ENCODE measurements at places on chromosomes 3 and 15.

GRCh38 chr3:160127308-160127707 lies 97.9 kb upstream of the C3orf80 start:
- no peak for DNase-seq

DNA sequence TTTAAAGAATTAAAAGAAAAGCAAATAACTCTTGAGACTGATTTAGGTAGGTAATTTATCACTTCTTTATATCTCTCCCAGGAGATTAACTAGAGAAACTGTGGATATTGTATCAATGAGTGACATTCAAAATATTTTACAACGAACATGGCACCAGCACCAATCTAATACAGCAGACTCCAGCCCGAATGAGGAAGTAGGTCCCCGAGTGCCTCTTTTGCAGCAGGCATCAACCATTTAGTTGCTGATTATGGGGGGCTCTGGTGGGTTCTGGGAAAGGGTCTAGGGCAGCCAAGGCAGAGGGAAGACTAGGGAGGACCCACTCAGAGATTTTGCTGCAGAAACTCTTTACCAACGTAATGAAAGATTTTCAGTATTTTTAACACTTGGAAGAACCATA lies 31.7 kb upstream of the TTC14 start:
- no peak for DNase-seq

GRCh38 chr3:127296166-127296565 lies 8.3 kb upstream of the PRR20G start:
- no peak for DNase-seq

- DNase-seq: no peak
Observed at GRCh38 chr15:90869601-90870353, 1.4 kb downstream of the FURIN start.

DNA sequence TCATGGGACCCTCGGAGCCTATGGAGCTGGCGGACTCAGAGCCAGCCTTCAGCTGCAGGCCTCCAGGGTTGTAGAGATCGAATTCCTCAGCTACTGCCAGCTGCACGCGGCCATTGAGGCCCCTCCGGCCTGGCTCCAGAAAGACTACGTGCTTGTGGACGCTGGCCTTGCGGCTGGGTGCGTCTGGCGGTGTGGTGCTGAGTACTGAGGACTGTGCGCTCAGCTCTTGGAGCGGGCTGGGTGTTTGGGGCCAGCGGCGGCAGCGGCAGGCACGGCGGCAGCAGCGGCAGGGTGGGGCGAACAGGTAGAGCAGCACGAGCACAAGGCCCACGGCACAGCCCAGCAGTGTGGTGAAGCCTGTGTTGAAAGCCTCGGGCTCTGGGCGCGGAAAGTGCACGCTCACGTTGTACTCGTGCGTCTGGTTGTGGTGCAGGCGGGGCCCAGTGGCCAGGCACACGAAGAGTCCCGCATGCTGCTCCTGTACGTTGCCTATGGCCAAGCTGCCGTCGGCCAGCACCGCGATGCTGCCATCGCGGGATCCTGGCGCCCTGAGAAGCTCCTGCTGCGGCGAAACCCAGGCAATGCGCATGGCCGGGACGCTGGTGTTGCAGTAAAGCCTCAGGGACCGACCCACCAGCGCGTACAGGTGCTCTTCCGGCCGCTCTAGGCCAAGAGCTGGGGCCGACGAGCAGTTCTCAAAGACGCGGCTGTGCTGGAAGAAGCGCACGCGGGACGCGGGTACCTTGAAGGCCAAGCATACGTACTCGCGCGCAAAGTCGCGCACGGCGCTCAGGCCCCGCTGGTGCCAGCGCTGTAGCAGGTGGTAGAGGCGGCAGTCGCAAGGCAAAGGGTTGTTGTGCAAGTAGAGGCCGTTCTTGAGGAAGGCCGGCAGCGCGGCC lies 1.3 kb downstream of the AMIGO3 start:
- DNase-seq: no peak

DNA sequence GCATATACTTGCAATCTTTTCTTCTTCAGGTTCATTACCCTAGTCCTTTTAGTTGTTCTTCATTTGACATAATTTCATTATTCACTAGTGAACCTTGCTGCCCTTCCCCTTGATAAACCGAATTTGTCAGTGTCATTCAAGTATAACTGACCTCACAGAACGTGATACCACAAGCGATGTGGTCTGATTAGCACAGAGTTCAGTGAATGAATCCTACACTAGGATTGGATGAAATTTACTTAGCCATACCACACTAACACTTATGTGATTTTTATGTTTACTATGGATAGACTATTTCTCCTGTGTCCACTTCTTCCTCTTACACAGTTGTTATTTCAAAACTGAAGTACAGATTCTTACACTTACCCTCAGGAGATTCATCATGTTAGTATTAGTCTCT lies 27.2 kb downstream of the CD86 start:
- no peak for DNase-seq

- DNase-seq: no peak
Observed at GRCh38 chr15:40163657-40164416, 3.0 kb downstream of the BUB1B start.

DNA sequence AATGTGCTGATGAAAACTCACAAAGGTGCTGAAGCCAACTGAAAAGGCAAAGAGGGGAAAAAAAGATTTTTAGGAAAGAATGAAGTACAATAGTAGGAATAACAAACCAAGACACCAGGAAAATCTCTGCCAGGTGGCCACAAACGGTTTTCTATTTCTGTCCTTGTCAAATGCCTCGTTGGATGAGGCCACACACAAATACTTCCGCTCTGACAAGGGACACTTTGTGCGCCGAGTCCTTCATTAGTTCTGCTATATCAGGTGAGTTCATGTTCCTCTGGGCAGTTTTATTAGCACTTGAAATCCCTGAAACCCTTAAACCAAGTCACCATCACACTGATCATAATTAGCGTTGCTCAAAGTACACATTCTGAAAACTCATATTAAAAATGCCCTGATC lies 373.1 kb downstream of the VPS13C start:
- no peak for DNase-seq

GRCh38 chr15:71273731-71274447 lies 158.6 kb downstream of the THSD4 start:
- no peak for DNase-seq

DNA sequence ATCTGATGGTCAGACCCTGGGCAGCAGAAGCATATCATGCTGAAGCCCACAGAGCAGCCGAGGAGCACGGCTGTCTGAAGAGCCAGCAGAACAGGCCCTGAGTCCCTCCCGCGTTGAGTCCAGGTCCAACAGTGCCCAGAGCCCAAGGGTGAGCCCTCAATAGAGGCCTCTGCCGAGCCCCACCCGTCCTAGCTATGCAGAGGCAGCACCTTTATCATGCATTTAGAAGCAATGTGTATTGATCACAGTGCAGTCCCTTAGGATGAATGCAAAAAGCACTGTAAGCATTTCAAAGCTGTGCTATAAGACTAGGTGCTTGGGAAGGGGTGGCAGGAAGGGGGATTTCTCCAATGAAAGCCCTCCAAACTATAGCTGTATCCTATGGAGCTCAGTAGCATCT lies 208.5 kb downstream of the GABRB3 start:
- no peak for DNase-seq

DNA sequence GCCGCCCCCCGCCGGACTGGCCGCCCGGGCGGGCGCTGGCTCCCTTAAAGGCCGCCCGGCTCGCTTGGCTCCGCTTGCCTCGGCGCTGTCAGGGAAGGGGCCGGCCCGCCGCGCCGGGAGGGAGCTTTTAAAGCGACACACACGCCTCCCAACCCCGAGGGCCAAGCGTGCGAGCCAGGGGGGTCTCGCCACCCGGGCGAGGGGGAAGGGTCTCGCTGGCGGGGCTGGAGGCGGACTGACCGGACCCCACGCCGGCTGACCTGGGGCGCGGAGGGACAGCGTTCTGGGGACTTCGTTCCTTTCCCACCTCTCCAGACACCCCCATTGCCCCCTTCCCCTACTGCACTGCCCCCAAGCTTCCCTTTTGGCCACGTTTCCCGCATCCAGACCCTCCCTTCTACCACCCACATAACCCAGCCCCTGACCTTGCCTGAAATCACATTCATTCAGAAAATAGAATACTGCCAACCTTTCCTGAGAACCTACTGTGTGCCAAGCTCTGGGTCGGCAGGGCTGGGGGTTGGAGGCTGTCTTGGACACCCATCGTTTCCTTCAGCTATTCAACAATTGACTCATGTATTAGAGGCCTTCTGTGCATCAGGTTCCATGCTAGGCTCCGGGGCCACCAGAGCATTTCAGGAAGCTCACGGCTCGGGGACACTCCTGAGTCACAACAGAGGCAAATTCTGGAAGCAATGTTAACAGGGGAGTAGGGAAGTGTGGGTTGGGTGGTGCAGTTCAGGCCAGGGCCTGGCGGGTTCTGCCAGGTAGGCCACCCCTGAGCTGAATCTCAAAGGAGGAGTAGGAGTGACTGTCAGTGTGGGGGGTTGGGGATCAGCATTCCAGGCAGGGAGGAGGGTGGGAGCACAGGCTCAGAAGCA lies at the start of gene INSYN1:
TSS of gene INSYN1 (minus strand) at position 102 of the 881 bp plus-strand sequence. CDS start 2,221 bp downstream, outside the sequence.
- no peak for DNase-seq

DNA sequence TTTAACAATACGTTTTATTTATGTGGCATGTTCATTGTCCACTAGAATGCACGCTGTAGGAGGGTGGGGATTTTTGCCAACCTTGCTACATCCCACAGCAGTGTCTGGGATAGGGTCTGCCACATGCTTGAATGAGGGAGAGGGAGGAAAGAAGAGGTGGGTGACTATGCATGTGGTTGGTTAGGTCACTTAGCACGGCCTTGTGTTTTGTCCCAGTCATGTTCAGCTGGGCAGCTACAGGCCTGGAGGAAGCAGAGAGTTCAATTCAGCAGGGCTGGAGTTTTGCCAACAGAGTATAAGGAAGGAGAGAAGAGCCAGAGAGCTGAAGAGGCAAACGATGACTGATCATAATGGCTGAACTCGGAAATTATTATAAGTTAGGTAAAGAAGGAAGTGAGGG lies 268.4 kb upstream of the NSMCE3 start:
- DNase-seq: no peak

- DNase-seq: no peak
Observed at GRCh38 chr3:126316501-126316939, 40.7 kb downstream of the KLF15 start.

- DNase-seq: no peak
Observed at GRCh38 chr3:112456147-112456546, 43.1 kb downstream of the BTLA start.

DNA sequence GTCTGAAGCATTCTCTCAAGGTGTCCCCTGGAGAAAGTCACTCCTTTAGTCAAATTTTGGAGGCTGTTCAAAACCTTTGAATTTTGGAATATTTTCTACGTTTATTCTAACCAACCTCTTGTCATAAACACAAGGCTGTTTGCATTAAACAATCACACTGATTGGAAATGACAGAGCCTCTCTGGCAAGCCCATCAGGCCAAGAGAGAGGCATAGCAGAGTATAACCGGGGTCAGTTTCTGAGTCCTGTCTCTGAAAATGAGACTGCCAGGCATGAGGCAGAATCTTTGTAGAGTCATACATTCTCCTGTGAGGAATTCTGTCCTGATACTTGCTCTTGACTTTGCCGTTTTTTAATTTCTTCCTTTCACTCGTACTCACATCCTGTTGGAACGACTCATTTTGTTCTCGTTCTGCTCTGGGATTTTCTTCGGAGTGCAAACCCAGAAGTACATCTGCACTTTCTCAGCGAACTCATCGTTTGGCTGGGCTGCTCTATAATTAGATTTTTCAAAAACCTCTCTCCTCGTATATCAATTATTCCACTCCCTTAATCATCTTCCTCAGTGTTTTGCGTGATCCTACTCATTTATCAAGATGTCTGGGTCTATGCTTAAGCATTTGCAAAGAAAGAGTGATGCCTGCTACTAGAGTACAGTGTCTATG lies 114.2 kb downstream of the AGBL1 start:
- no peak for DNase-seq

DNA sequence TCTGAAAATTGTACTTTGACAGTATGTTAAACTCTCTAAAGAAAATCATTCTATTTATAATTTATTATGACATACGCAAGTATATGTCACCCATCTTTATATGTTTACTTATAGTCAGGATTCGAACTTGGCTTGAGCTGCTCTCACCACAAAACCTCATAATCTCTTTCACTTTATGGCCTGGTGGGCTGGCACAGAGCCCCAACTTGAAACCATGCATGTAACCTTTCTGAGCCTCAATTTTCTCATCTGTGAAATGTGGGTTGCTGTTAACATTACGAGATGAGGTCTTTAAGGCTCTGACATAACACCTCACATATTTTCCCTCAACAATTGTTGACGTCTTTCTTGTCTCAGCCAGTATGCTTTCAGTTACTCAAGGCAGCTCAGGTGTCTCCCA lies 69.4 kb upstream of the PFN2 start:
- DNase-seq: no peak

GRCh38 chr15:41975669-41976068 lies 3.3 kb upstream of the EHD4 start:
- DNase-seq: no peak

- DNase-seq: no peak
Observed at GRCh38 chr3:129318921-129319320, 40.3 kb downstream of the HMCES start.

DNA sequence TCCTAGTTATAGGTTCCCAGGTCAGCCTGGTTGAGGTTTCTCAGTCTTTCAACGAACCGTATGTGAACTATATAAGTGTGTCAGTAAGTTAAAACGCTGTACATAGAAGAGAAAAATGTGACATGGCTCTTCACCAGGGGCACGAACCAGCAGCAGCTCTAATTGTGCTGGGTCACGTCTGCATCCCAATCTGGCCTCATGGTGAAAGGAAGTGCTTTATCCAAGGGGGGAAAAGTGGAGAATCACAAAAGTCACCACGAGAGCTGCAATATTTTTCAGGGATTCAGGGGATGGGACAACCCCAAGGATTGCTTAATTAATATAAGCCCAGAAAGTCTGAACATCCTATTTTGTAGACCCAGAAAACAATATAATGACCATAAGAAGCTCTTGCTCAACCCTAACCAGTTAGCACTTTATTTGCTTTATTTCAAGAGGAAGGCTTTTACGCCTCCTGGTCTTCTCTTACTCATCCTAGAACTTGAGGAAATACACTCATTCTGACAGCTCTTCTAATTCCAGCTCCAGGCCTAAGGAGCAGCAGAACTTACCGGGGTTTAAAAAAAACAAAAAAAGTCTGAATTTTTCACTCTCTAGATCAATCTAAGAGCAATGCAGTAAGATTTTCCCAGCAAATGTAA lies 16.5 kb downstream of the ANXA2 start:
- DNase-seq: no peak

GRCh38 chr15:60758961-60759729 lies 280.2 kb upstream of the ICE2 start:
- DNase-seq: no peak
